Calu3 (cell line): ENCODE measurements at places on chromosomes 7 and 10. TPM values are rescaled to one million over a fixed set of nuclear protein-coding genes. Genes with fewer than 3 reads are reported as not detected.
A peak's percentile ranks its signal among the peaks of the same experiment; 100 is the strongest.

- no peak for DNase-seq
These were observed 48.1 kb upstream of the TARP start for GRCh38 chr7:38321515-38321944.

DNA sequence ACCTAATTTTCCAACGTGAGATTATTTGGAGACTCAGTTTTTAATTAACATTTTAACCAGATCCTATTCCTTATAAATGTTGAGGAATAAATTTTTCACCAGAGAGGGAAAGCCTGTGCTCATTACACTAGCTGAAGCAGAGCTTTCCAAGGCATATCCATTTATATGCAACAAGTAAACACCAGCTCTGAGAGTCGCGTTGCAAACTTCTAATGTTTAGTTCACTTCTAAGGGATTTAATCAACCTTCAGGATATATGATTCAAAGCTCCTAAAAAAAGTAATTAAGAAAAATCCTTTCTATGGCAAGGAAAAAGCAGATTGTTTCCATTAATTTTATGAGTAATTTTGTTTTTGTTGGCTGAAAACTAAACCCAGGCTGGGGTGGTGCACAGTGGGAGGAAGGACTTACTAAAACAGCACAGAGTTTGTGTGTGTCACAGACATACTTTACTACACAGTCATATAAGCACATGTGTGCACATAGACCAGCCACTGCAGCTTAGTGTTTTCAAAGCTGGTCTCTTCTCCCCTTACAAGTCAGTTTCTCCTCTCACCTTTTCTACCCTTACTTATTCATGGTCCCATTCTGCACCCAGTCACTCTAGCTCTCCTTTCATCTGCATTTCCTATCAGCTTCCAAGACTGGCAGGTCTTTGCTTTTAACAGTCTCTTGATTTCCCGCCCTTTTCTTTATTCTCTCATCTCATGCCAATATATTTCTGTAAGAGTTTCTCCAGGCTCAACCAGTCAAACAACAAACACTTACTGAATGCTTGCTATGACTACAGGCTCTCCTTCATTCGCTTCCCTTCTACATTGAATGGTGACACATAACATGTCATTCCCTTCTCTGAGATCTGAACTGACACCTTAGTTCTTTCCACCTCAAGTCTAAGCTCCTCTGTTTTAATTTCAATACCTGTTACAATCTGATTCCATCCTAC lies 81.1 kb upstream of the FZD1 start:
- no peak for DNase-seq

DNA sequence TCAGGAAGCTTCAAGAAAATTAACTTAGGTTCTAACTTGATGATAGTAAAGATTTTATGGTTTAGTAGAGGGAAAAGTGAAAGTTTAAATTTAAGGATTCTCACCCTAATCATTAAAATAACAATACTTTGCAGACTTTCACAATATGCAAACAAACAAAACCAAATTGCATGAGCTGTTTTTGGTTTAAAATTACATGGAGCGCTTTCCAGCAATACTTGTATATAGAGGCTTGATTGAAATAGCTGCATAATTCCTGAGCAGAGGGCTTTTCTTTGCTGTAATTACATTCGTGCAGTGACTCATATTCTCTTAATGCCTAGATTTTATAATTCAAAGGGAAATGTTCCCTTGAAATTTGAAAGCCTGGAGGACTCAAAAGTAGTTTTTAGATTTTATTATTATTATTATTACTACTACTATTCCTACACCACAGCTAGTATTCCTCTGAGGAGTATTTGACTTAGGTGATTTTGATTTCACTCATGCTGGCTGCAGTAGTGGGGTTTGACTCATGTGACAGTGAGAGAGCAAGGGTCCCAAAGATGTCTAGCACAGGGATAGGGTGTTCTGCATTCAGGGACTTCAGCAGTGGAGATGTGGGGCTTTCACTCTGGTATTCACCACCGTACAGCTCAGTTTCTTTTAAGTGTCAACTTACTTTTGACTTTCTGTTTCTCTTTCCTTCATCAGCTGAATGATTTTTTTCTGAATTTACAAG lies 138.1 kb downstream of the ADAM22 start:
- no peak for DNase-seq

- DNase-seq, result peak; percentile 57
These were observed 11.9 kb upstream of the TSPAN15 start for GRCh38 chr10:69439350-69439739.

DNA sequence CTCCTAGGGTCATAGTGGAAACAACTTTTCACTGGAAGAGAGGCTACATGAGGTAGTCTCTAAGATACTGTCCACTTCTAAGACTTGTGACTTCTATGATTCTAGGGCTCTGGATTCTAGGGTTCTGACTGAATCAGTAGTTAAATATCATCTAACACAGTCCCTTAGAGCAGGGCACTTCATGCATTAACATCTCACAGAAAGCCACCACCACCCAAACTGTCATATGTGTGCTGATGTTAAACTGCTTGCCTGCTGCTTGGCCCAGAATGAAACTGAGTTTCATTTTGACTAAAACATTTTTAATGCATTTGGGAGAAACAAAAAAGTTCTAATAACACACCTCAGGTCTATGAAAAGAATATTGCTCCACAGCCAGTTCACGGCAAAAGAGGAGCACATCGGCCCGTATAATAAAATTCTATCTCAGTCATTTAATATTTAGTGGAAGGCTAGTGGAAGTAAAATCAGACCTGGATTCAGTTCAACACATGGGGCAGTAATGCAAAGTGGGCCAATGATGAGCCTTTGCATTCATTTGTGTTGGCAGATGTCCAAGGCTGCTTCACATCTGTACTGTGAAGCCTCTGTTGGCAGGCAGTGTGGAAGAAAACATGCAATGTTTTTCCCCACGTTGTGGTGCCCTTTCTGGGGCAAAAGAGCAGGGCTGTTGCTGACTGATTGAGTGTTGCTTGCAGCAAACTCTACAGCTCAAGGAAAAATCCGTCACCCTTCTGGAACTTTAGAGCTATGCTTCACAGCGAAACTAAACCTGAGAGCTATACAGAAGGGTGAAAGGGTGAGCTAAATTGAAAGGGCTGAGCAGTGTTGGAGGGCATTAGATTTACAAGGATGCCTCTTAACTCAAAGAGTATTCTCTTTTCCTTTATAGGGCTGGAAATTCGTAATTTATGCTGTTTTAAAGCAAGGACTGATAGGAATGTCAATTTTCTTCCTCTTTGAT lies 33.5 kb upstream of the AUTS2 start:
- no peak for DNase-seq

GRCh38 chr10:52194191-52194590 lies 119.9 kb upstream of the DKK1 start:
- no peak for DNase-seq

GRCh38 chr10:129622736-129623135 lies 155.7 kb downstream of the MGMT start:
- no peak for DNase-seq

GRCh38 chr7:30936650-30937245 lies 25.1 kb downstream of the AQP1 start:
- no peak for DNase-seq

GRCh38 chr10:4677296-4678021 lies 148.5 kb upstream of the AKR1E2 start:
- DNase-seq, result no peak

DNA sequence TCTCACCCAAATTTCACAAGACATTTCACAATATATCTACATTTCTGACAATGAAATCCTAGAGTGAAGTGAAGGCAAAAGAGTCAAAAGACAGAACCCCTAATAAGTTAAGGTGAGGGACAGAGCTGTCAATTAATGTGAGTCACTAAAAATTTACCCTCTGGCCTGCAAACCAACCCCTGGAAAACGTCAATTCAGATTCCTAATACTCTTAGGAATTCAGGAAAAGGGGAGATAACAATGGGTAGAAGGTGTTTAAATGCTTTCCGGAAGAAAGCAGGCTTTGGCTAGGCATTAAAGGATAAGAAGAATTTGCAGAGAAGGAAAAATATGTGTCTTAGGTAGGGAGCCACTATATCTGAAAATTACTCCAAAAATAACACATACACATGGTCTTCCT lies 299.6 kb downstream of the INHBA start:
- no peak for DNase-seq

- no peak for DNase-seq
These were observed 90.3 kb upstream of the PARD3 start for GRCh38 chr10:34905200-34905927.

GRCh38 chr10:31242902-31243301 lies 76.1 kb upstream of the ZEB1 start:
- peak; percentile 28 for DNase-seq

- no peak for DNase-seq
These were observed 45.7 kb downstream of the CROT start for GRCh38 chr7:87391020-87391701.

DNA sequence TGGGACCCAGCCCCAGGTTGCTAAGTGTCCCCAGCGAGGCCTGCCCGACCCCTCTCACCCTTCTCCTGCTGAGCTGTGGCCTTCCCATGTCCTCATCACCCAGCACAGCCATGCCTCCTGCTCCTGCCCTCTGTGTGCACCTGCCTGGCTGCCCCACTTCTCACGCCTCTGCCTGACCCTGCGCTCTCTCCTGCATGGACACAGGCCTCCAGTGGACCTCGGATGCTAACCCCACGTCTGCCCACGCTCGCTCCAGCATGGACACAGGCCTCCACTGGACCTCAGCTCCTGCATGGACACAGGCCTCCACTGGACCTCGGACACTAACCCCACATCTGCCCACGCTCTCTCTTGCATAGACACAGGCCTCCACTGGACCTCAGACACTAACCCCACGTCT lies 111.6 kb downstream of the ADARB2 start:
- DNase-seq, result no peak

The PANK1 gene
- total RNA-seq, result 5.8 and 8.6 TPM in 2 replicates

The NDUFB8 gene
- total RNA-seq, result 123 and 128 TPM in 2 replicates

The NIPSNAP2 gene
- total RNA-seq, result 81.6 and 93.8 TPM in 2 replicates

The PNLIPRP3 gene
- total RNA-seq, result not detected in 2 replicates
